ENCODE measurements at places on chromosomes 11 and 22. TPM values are rescaled to one million over a fixed set of nuclear protein-coding genes. Genes with fewer than 3 reads are reported as not detected.

The CHRNA10 gene
- total RNA-seq = 0.76 TPM

The DDX6 gene
- total RNA-seq = 71.1 TPM

The SHANK2 gene
- total RNA-seq = 0.14 TPM

The RRP7A gene
- total RNA-seq = 62.4 TPM

The SYT12 gene
- 0.09 TPM for total RNA-seq

The PATE4 gene
- total RNA-seq = not detected

DNA sequence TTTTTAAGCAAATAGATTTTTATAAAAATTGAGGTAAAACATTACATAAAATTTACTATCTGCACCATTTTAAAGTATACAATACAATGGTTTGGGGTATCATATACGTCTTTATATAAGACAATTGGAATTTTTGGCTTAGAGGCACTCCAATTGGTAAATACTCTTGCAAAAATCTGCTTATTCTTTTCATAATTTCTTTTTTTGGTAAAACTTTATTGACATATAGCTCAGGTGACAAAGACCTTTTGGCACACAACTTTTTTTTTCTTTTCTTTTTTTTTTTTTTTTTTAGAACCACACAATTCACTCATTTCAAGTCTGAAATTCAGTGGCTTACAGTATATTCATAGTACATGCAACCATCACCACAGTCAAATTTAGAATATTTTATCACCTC, 57.8 kb downstream of the ATG16L2 start:
- no peak for DNase-seq

- no peak for DNase-seq
These were observed 12.8 kb upstream of the TRMU start for GRCh38 chr22:46322711-46323110.

GRCh38 chr22:46062232-46062615, 85.3 kb upstream of the WNT7B start:
- DNase-seq = no peak

GRCh38 chr11:19216709-19217374, 15.1 kb upstream of the CSRP3 start:
- DNase-seq = no peak

DNA sequence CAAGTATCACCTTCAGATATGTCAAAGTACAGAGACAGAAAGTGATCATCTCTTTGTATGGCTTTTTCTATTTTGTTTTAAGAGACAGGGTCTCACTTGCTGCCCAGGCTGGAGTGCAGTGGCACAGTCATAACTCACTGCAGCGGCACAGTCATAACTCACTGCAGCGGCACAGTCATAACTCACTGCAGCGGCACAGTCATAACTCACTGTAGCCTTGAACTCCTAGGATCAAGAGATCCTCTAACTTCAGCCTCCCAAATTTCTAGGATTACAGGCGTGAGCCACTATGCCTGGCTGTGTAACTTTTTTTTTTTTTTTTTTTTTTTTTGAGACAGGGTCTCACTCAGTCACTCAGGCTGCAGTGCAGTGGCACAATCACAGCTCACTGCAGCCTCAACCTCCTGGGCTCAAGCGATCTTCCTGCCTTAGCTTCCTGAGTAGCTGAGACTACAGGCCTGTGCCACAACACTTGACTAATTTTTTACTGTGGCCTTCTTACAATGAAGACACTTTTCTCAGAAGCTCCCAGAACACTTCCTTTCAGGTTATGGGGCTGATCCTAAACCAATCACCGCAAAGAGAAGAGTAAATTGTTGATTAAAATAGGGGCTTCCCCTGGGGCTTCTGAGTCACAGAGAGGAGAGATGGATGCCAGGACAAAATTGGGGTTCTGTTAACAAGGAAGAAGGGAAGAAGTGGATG, 9.0 kb upstream of the HIKESHI start:
- DNase-seq = no peak

DNA sequence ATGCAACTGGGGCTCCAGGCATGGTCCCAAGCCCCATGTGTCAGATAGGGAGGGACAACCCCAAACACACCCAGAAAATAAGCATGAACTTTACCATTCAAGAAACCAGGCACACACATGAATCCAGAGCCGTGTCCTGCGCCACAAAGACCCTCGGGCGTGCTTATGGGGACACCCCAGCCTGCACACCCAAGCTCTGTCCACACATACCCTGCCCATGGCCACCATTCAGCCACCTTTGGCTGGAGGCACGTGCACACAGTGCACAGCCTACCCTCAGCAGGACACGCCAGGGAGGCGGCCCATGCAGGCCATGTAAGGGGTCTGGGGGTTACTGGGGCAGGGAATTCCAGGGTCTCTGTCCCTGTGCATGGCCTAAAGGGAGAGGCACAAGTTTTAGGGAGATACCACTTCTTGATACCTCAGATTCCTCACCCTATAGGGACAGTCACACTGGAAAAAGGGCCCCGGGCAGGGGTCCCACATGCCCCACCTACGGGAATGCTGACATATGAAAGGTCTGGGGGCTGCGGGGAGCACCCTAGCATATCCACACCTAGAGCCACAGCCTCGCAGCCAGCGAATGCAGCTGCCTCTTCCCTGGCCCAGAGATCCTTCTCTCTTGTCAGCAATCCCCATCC, 20.6 kb downstream of the PACSIN2 start:
- DNase-seq = no peak

GRCh38 chr22:27514601-27515523, 286.7 kb downstream of the MN1 start:
- DNase-seq = no peak

DNA sequence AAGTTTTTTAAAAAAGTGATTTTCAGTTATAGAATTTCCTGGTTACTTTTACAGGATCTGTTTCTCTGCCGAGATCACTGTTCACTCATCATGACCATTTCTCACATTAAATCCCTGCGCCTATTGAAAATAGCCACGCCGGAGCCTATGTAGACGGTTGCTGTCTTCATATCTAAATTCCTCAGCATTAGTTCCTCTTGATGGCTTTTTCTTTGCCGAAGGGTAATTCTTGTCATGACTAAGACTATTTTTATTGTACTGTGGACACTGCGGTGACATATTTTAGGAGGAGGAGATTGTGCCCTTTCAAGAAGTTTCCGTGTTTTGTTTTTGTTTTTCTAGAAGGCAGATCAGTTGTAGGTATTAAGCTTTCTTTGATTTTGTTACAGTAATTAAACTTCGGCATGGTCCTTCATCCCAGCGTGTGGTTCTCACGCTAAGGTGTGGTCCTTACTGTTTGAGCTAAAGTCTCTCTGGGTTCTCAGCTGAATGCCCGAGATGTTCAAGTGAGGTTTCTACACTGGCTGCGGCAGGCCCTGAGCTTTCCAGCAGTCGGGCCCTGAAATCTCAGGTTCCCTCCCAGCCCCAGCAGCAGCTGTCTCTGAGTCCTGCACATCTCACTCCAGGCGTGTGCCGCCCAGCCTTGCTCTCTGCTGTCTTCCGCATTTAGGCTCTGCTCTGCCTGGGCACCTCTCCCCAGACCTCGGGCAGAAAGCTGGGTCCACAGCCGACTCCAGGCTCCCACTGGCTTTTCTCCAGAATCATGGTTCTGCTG, 1110.5 kb downstream of the TBC1D22A start:
- no peak for DNase-seq

DNA sequence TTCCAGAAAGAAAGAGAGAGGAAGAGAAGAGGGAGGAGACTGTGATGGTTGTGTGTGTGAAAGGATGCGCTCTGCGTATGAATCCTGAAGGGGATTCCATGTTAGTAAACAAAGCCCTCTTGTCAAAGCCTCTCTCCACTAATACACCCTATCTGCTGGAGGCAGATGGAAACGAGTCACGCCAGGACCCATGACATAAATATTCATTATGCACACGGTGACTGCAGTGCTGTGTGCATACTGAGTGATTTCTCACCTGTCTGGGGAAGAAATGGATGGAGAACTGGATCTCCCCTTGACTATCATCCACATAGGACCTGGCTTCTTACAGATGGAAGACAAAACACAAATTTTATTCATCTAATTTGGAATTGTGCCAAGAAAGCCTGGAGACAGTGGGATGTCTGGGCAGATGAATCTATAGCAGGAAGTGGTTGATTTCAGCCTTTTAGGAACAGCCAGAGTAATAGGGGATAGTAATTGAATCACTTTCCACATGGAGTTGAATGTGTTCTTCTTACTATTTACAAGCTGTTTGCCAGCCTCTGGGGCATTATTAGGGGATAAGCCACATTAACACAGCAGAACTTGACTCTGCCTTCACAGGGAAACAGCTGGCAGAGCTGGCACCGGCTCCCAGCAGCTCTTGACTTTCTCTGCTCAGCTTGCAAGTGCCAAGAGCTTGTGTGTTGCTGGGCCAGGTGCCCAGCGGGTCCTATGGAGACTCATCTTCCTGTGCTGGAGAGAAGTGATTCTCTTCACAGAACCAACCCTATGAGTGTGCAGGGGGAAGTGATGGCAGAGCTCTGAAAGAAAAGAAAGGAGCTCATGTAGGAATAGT, 9.0 kb downstream of the MTNR1B start:
- DNase-seq = no peak

- DNase-seq = no peak
These were observed 36.1 kb upstream of the OR8B8 start for GRCh38 chr11:124481365-124482323.

DNA sequence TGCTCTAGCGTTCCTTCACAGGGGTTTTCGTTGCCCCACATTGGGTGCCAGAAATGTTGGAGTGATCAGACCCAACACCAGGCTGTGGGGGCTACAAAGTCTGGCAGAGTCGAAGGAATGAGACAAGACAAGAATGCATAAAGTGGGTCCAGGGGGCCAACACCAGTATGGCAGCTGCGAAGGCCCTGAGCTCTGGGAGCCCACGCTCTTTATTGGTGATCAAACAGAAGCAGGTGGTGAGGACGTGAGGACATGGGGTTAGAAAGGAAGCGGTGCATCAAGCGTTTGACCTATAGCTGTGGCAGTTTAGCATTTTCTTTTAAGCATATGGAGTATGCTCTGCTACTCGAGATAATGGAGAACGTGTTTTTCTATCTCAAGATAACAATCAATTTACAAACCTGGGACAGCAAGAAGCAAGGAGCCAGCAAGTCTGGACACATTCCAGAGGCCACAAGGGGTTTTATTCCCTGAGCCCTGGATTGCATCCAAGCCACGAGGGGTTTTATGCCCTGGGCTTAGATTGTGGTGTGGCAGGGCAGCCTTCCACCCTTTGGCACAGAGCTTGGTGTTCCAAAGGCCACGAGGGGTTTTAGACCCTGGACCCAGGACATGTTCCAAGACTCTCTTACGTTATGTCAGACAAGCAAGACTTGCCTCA, 3.9 kb upstream of the DNAJB13 start:
- DNase-seq = no peak

GRCh38 chr22:31248138-31248745, 36.1 kb downstream of the LIMK2 start:
- peak; percentile 79 for DNase-seq

DNA sequence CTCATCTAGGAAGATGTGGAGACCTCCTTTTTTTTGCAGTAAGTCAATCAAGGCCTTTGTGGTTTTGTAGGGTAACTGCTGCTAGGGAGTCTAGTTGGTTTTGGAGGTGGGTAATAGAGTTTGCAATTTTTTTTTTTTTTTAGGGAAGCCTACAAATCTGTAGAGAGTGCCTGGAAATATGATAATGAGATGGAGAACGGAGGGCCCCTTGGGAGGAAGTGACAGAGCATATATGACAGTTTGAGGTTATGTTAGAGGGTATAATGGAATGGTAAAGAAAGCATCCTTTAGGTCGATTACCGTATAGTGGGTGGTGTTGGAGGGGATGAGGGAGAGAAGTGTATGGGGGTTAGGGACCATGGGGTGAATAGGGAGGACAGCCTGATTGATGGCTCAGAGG, 98.3 kb downstream of the ELP4 start:
- DNase-seq = no peak

DNA sequence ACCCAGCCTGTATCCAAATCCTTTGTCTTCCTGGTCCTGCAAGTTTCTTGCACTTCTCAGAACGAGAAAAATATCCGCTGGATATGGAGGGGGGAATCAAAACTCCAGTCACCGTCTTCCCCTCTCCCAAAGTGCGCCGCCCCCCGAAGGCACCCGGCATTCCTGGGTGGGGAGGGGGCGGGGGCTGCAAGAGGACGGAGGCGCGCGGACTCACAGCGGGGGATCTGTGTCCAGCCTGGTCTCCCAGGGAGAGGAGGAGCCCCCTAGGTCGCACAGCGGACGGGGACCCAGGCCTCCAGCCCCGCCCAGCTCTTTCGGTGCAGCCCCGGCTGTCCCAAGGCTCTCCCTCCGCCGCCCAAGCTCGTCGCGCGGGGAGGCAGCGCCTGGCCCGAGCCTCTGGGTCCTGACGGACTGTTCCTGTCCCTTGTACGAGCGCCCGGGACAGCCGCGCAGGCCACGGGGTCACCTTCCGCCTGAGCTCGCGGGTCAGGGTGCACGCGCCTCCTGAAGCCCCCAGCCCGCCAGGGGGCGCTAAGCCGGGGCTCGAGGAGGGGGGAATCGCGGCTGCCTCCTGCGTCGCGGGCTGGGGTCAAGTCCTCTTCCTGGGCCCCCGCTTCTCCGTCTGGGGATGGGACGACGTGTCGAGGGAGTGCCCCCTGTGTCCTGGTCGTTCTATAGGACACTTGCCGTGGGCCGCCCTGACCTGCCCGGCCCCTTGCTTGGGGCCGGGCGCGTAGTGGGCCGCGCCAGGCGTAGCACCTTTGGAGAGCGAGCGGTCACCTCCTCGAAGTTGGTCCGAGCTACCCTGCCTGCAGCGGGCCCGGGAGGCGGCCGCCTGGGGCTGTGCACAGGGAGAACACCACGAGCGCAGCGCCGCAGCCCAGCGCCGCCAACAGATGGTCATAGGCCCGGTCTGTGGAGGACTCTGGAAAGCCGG, 2.4 kb upstream of the WNT11 start:
- DNase-seq = peak; percentile 64

All from thymus (tissue), 14 donors.